ENCODE measurements at places on chromosomes 6 and 20. TPM values are rescaled to one million over a fixed set of nuclear protein-coding genes. Genes with fewer than 3 reads are reported as not detected.

Gene SYCP2L
- 0.36 TPM for total RNA-seq

Gene ZC2HC1B
- total RNA-seq: not detected

Gene HDGFL1
- not detected for total RNA-seq

Gene MUC22
- total RNA-seq: not detected

Gene HMGCLL1
- not detected for total RNA-seq

Gene GNRH2
- total RNA-seq: 1.7 TPM

Gene ADAM33
- not detected for total RNA-seq

Gene SLC17A2
- not detected for total RNA-seq

Gene ADGRF5
- total RNA-seq: not detected

Gene CAGE1
- not detected for total RNA-seq

Gene TTBK1
- 0.18 TPM for total RNA-seq
